ENCODE measurements at places on chromosomes 1 and 21.

DNA sequence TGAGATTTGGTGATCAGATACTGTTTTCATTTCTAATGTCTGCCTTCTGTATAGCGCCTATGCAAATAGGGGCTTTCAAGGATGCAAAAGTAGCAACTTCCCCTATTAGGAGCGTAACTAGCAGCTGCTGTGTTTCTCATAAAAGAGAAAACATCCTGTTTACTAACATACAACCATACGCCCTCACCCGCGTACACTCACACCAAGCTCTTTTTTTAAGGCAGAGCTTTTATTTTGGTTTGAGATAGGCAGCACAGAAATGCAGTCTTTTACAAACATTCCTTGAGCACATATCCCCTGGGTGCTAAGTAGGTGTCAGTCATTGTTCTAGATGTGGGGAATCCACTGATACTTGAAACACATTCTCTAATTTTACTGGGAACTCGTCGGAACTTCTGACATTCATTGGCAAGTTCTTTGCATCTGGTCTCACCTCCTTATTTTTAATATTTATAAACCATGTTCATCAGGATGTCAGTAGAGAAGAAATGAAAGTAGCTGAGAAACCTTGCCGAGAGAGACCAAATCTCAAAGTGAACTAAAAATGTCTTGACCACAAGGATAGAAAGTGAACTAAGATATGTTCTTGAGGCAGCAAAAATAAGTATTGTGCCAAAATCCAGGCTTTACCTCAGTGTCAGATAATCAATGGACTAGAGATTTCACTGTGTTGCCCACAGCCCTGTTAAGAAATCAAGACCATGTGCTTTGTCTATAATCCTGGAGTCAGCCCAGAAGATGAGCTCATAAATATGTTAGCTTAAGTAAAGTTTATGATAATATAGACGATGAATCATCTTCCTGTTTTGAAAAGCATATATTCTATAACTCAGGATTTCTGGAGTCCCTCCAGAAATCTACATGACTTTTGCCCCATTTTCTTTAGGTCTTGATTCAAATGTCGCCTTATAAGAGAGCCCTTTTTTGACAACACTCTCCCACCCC lies 350.9 kb downstream of the ST6GALNAC3 start:
- no peak for DNase-seq

DNA sequence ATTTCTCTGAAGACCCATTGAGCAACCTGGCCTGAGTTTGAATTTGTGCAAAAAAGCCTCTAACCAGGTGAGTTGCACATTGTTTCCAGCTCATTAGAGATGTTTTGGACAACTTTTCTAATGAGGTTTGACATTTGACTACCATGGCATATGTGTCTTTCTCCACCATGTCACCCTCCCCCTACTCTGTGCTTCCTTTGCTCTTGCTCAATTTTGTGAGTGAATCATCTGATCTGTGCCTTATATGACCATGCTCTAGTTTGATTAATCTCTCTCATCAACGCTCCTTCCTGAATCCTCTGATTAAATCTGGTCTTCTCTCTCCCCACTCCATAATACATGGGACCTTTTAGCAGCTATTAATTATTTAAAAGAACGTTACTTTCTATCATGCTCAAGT lies 144.8 kb upstream of the SAMSN1 start:
- no peak for DNase-seq

DNA sequence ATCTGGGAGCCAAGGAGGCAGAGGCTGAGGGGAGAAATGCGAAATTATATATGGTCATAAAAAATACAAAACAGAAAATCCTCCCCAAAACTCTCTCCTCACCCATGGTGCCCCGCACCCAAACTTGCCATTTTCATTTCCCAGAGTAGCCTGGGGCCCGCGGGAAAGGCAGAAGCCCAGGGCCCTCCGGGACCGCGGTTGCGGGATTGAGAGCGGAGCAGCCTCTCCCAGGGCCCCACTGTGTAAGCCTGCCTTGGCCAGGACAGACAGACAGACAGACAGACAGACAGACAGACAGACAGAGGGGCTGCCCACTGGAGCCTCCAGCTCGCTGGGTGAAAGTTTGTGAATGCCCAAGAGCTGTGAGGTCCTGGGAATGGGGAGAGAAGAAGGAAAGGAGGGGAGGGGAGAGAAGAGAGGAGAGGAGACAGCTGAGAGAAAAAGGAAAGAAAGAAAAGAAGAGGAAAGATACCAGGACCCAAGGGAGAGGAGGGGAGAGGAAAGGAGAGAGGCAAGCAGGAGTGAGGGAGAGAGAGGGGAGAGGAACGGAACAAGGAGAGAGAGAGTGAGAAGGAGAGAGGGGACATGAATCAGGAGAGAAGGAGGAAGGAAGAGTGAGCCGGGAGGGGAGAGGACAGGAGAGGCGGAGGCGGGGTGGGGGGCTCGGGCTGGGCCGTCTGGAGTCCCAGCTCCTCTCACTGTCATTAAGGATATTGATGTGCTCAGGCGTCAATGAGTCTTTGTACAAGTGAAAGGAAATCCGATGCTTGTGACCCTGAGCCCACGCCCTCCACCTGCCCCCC lies 69.3 kb upstream of the CASZ1 start:
- DNase-seq = no peak

GRCh38 chr1:212915245-212916091 lies 34.9 kb upstream of the VASH2 start:
- DNase-seq = no peak

GRCh38 chr1:214420833-214421232 lies 130.6 kb downstream of the PTPN14 start:
- DNase-seq = no peak

- DNase-seq = no peak
Measured at GRCh38 chr21:16309250-16309971, 579.6 kb downstream of the USP25 start.

DNA sequence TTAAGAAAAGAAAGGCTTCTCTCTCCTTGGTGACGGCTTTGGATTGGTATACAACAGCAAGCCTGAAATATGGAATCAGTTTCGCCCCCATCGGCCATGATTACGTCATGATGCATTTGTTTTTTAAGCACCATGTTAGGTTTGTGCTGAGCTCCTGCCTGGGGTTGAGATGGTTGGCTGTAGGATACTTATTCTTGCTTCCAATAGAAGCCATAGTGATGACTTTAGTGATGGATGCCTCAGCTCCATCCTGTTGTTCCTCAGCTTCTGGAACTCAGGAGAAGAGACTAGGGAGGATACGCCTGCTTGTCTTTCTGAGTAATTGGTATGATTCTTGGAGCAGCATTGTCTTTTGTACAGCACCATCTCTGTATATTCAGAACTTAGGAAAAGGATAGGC lies 14.7 kb downstream of the XCL1 start:
- DNase-seq = no peak

DNA sequence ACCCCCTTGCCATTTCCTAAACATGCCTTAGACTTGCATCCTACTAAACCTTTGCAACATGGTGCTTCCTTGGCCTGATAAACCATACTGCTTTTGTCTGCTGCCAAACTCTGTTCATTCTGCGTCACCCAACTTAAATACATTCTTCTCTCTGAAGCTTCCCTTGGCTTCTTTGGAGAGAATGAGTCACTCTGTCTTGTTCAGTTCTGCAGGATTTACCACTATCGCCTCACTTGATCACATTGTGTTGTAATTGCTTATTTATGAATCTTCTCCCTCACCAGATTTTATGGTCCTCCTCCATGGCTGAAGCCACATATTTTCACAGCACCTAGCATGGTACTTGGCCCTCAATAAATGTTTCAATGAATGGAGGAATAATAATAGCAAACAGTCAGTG lies 21.7 kb upstream of the TUT4 start:
- DNase-seq = no peak

DNA sequence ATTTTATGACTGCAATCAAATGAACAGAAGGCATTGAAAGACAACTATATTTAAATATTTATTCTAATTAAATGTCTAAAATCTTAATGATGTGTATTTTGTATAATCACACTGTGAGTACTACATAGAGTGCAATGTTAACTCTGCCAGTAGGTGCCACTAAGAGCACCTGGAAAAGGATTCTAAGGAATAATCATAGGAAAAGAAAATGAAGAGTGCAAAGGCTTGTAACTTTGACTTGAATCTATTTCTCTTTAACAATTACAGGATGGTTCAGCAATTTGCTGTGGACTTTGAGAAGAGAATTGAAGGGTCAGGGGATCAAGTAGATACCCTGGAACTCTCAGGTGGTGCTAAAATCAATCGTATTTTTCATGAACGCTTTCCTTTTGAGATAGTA lies 200.4 kb downstream of the DNM3 start:
- DNase-seq = no peak

- no peak for DNase-seq
Measured at GRCh38 chr1:8679929-8680663, 137.3 kb downstream of the RERE start.
